Neural crest cell (in vitro differentiated cells): ENCODE measurements at places on chromosomes 4 and X.

DNA sequence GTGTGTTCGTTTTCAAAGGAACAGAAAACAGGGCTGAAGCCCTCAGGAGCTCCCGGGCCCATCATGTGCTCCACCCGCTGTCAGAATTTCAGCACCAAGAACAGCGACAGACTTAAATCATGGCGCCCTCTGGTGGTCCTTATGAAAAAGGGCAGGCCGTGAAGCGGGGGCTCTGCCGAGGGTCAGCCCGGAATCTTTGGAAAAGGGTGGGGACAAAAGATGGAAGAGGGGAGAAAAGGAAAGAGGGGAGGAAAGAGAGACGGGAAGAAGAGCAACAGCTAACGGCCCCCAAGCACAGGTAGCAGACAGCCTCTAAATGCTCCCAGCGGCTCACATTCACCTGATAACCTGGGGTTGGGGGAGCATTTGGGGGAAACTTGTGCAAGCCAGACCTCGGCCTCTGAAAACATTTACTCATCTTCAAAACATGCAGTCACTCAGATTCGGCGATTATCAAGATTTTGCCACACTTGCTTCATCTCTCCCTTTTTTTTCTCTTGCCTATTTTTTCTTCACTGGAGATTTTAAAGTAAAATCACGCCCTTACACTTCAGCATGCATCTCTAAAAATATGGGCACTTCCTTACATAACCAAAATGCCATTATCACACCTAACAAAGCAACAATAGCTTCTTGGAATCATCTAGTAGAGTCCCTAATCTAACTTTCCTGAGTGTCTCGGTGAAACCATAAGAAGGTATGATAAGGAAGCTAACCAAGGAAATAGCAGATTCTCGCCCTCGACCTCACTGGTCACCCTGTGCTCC is 28.1 kb upstream of the MAN2B2 start:
- DNase-seq: peak; percentile 63

GRCh38 chrX:131830400-131831184 is 192.5 kb upstream of the STK26 start:
- peak; percentile 79 for DNase-seq

DNA sequence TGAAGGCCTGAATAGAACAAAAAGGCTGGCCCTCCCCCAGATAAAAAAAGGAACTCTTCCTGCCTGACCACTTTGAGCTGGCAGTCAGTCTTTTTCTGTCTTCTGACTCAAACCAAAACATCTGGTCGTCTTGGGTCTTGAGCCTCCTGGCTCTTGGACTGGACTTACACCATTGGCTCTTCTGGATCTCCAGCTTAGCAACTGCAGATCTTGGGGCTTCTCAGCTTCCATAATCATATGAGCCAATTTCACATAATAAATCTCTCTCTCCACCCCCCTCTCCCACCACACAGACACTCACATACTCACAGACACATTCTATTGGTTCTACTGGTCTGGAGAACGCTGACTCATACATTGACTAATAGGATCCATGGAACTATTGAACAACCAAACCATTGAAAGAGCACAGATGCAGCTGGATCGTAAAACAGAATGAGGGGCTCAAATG is 15.6 kb upstream of the CWH43 start:
- no peak for DNase-seq

DNA sequence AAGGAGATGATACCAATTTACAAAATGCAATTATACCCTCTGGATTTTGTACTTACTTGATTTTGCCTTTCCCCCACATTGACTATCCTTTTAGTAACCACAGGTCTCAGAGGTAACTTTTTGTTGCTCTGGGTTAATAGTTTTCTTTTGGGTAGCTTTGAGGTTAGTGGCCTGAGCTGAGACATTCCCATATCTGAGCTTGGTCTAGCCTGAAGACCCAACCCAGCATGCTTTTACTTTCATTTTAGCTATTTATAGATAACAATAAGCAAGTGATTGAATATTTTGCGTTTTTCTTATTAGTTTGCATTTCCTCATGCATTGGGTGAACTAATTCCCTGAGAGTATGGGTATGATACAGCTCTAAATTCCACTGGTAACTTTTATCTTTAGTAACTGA is 11.8 kb downstream of the HTN1 start:
- no peak for DNase-seq

GRCh38 chr4:183602557-183603027 is 56.4 kb downstream of the RWDD4 start:
- DNase-seq: no peak
